Naive thymus-derived CD8-positive, alpha-beta T cell (primary cell): ENCODE measurements at places on chromosomes 6 and 20. TPM values are rescaled to one million over a fixed set of nuclear protein-coding genes. Genes with fewer than 3 reads are reported as not detected.

Gene FAM83C
- total RNA-seq, result not detected

Gene EDN3
- total RNA-seq, result not detected

Gene CRISP2
- total RNA-seq, result not detected

Gene RANBP9
- 57.2 TPM for total RNA-seq

Gene SGK2
- total RNA-seq, result 1.6 TPM

Gene BAG2
- 5.2 TPM for total RNA-seq

Gene BPI
- total RNA-seq, result not detected

Gene PRL
- 0.57 TPM for total RNA-seq
